Dermis microvascular lymphatic vessel endothelial cell (primary cell): ENCODE measurements at places on chromosomes 13 and 19.

GRCh38 chr19:29810504-29810871, 1.3 kb upstream of the CCNE1 start:
- DNase-seq: no peak

GRCh38 chr13:105147461-105147860, 1388.0 kb downstream of the EFNB2 start:
- peak; percentile 90 for DNase-seq

DNA sequence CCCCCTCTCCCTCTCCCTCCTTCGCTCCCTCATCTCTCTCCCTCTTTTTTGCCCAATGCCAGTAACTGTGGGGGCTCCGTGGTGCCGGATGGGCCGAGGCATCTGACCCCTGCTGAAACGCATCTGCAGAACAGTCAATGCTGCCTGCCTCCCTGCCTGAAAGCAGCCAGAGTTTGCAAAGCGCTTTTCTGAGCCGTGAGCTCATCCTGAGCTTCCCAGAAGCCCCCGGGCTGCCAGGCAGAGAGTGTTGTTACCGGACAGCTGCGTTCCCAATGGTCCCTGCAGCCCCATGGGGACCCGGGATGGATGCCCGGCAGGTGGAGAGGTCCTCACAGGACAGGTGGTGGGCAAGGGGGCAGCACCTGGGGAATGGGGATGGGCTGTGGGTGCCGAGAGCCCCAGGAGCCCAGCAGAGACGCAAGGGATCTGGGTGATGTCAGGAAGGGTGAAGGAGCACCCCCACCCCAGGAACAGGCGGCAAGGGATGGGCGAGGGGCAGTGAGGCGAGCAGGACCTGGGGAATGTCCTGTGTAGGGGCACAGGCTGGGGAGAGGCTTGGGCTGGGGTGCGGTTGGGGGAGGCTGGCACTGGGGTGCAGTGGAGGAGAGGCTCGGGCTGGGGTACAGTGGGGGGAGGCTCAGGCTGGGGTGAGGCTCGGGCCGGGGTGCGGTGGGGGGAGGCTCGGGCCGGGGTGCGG, 33.0 kb downstream of the GPX4 start:
- DNase-seq: no peak

- DNase-seq: no peak
Measured at GRCh38 chr13:112715715-112716460, 26.1 kb downstream of the ATP11A start.

- no peak for DNase-seq
Measured at GRCh38 chr19:23406721-23407120, 11.4 kb upstream of the ZNF91 start.

DNA sequence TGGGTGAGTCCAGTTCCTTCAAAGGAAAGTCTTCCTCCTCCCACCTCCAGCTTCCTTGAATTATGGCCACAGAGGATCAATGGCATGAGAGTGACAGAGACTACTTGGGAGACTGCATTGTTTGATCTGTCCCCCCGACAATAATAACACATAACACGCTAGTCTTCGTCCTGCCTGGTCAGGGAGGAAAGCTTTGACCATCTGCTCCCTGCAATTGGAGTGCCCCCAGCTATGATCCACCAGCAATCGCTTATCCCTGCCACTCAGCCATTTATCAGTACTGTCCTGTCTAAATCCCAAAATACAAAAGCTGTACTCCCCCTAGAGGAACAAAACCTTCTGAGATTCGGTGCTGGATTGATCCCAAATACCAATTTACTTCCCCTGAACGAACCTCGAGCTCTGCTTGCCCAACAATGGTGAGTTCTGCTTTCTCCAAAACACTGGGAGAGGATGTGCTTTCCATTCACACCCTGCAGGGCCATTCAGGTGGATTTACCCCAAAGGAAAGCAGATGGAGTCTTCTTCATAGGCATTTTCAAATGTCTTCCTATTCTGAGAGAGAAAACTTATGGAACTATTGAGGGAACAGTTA, 466.7 kb downstream of the TSHZ3 start:
- DNase-seq: no peak

DNA sequence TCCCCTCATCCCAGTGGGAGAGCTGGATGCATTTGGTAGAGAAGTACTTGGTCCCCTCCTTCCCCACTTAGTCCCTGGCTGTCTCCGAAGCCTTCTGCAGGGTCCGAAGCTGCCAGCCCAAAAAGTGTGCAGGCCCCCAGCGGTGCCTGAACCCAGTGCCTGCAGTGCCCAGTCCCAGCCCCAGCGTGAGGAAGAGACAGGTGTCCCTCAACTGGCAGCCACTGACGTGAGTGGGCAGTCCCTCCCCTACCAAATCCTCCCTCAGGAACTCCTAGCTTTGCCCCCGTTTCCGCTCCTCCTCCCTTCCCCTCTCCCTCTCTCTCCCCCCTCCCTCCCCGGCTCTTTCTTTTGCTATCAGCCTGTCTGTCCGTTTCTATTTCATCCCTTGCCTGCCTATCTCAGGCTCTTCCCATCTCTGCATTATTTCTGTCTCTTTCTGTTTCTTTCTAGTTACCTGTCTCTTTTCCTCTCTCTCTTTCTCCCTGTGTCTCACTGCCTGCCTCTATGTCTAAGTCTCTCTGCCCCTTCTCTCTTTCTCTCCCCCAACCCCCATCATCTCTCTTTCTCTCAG, 1.8 kb upstream of the LTBP4 start:
- no peak for DNase-seq

- DNase-seq: no peak
Measured at GRCh38 chr13:25440061-25440460, 68.3 kb downstream of the ATP8A2 start.

DNA sequence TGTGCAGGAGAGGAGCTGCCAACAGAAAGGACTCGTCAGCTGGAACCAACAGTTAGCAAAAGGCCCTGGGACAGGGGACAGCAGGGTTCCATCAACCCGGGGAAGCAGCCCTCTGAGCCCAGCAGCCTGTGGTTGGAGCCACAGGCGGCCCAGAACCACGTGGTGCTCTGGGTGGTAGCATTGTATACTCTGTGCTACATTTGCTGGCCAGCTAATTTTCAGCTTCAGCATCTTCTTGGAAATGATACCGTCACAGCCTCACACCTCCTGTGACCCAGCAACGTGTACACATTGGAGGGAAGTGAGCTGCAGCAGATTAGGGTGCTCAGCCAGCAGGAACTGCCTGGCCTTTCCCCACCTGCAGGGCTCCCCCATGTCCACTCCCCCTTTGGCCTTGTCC, 13.1 kb upstream of the MTIF3 start:
- no peak for DNase-seq

- DNase-seq: no peak
Measured at GRCh38 chr13:109971006-109971405, 184.6 kb upstream of the IRS2 start.

DNA sequence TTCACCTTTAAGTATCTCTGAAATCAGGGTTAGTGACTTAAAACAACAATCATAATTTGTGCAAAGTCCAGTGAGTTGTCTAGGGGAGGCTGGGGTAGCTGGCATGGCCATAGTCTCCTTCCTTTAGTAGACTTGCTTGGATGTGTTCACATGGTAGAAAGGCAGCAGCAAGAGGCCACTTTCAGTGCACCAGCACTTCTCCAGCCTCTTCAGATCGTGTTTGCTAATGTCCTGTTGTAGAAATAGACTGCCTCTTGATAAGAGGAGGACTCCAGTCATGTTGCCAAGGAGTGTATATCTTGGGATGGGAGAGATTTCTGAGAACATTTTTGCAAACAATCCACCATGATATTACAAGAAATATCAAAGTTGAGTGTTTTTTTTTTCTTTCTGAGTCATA, 22.9 kb downstream of the WDFY2 start:
- DNase-seq: no peak
